Right cardiac atrium (tissue), 5 donors: ENCODE measurements at places on chromosomes 7 and 10. TPM values are rescaled to one million over a fixed set of nuclear protein-coding genes. Genes with fewer than 3 reads are reported as not detected.

Gene PNLIPRP3
- not detected for total RNA-seq

Gene SP8
- total RNA-seq: not detected

Gene GPR85
- total RNA-seq: 4.0 TPM

Gene C10orf71
- 98.9 TPM for total RNA-seq

Gene TBRG4
- 55.0 TPM for total RNA-seq

Gene CRTAC1
- 16.7 TPM for total RNA-seq

Gene CUZD1
- 0.53 TPM for total RNA-seq

Gene CPED1
- 31.1 TPM for total RNA-seq

Gene NPSR1
- not detected for total RNA-seq

Gene HOXA11
- not detected for total RNA-seq

Gene WAC
- total RNA-seq: 102 TPM

Gene ADARB2
- 0.53 TPM for total RNA-seq

Gene C1GALT1
- 23.3 TPM for total RNA-seq

Gene BTAF1
- 19.4 TPM for total RNA-seq

Gene ADAMTS14
- 0.26 TPM for total RNA-seq

Gene ZKSCAN1
- total RNA-seq: 39.7 TPM

Gene FAM237B
- not detected for total RNA-seq

Gene ADAM12
- 0.15 TPM for total RNA-seq

Gene SSBP1
- 96.0 TPM for total RNA-seq

Gene CRPPA
- 10.9 TPM for total RNA-seq

Gene UBTD1
- total RNA-seq: 27.6 TPM

Gene CHST15
- total RNA-seq: 9.2 TPM

Gene AP3M1
- total RNA-seq: 29.5 TPM

Gene SLC26A5
- not detected for total RNA-seq

Gene PRR15
- total RNA-seq: 0.53 TPM

Gene GIMAP4
- 25.9 TPM for total RNA-seq

Gene ASL
- 13.8 TPM for total RNA-seq

Gene ADRA2A
- 0.74 TPM for total RNA-seq

Gene NUDCD3
- 92.4 TPM for total RNA-seq

Gene BTBD16
- 0.17 TPM for total RNA-seq

Gene FAM25G
- total RNA-seq: not detected

Gene ZNF138
- 5.1 TPM for total RNA-seq

Gene C7orf57
- total RNA-seq: not detected

Gene CPA1
- not detected for total RNA-seq

Gene BZW2
- 166 TPM for total RNA-seq

Gene ELFN1
- 11.8 TPM for total RNA-seq

Gene CYP2C8
- total RNA-seq: not detected

Gene NME8
- not detected for total RNA-seq

Gene CCDC172
- total RNA-seq: not detected

Gene VWDE
- total RNA-seq: 9.3 TPM

Gene KCNIP2
- 555 TPM for total RNA-seq

Gene EVX1
- not detected for total RNA-seq

Gene KLLN
- total RNA-seq: 0.93 TPM

Gene RADIL
- total RNA-seq: 6.9 TPM

Gene CALD1
- total RNA-seq: 127 TPM

Gene FKBP9
- 120 TPM for total RNA-seq

Gene ACSL5
- total RNA-seq: 10.2 TPM

Gene OSBPL3
- total RNA-seq: 9.0 TPM

Gene GOLGA7B
- total RNA-seq: 11.7 TPM

Gene GPNMB
- total RNA-seq: 246 TPM

Gene DYNC1I1
- 29.8 TPM for total RNA-seq

Gene CLDN4
- 0.23 TPM for total RNA-seq

Gene SHH
- not detected for total RNA-seq

Gene PIK3AP1
- total RNA-seq: 4.9 TPM

Gene SLC18A3
- not detected for total RNA-seq

Gene PRRT4
- 0.84 TPM for total RNA-seq

Gene CASD1
- total RNA-seq: 22.6 TPM

Gene CYP3A5
- 0.84 TPM for total RNA-seq

Gene EXOC6
- 8.8 TPM for total RNA-seq
